ENCODE measurements at places on chromosomes 2 and 18.

DNA sequence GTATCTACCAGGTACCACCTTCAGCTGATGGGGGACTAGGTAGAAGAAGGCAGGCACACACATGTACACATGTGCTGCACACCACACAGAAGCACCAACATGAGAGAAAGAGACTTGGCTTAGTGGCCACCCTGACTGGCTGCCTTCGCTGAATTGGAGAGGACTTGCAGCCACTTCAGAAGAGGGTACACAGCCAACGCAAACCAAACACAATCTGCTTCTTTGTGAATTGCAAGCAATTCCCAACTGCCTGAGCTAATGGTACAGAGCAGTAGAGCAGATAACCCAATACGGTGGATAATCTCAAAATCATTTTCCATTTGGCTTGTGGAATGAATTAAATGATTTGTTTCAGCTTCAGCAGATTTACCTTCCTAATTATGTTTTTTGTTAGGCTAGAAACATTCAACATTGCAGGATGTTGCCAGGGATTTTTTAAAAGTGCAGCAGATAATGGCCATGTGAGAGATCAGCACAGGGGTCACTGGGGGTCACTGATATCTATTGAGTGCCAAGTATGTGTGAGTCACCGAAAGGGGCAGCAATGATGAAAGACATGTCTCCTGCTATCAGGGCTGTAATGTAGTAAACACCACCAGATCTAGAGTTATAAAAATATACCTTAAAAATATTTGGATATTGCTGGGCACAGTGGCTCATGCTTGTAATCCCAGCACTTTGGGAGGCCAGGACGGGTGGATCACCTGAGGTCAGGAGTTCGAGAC, 652.6 kb downstream of the BCL11A start:
- DNase-seq: no peak

GRCh38 chr2:23624378-23624777, 239.4 kb downstream of the KLHL29 start:
- DNase-seq: no peak

GRCh38 chr2:20506201-20506685, 59.4 kb downstream of the RHOB start:
- no peak for DNase-seq

- DNase-seq: no peak
Measured at GRCh38 chr18:23257686-23258565, 122.6 kb downstream of the CABLES1 start.

GRCh38 chr2:127485051-127485693, 41.1 kb downstream of the IWS1 start:
- no peak for DNase-seq

DNA sequence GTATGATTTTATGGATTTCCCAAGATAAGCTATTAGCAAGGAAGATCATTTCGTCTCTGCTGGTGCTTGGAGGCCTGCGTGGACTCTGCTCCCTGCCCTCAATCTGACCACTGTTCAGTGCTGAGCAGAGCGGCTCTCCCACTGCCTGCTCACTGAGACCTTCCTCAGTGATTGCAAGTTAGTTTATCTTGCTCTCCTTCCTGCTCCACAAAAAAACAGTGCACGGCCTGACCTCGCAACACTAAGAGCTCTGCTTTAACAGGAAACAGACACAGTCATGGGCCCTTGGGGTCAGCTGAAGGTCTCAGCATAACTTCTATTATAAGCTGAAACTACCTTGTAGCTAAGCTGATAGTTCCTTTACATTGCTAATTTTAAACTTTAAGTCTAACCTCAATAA, 53.1 kb downstream of the PRELID3A start:
- peak; percentile 81 for DNase-seq

GRCh38 chr2:134738141-134738870, 19.5 kb upstream of the TMEM163 start:
- no peak for DNase-seq

DNA sequence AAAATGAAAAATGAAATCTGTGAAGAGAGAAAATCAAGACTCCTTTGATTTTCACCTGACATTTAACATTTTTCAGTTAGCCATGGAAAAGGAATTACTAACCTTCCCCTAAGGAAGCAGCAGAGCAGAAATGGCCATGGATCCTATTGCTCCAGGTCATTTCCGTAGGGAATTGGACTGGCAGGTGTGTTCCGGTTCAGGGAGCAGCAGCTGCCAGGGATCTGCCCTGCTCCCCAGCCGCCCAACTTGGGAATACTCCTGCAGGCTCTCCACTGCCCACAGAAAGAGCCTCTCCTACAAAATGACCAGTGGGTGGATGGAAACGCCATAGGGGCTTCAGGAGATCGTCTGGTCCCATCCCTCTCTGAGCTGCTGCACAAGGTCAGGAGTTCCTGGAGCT, 86.0 kb upstream of the MAPK4 start:
- DNase-seq: no peak

- no peak for DNase-seq
Measured at GRCh38 chr2:103276869-103277268, 515.0 kb downstream of the TMEM182 start.

DNA sequence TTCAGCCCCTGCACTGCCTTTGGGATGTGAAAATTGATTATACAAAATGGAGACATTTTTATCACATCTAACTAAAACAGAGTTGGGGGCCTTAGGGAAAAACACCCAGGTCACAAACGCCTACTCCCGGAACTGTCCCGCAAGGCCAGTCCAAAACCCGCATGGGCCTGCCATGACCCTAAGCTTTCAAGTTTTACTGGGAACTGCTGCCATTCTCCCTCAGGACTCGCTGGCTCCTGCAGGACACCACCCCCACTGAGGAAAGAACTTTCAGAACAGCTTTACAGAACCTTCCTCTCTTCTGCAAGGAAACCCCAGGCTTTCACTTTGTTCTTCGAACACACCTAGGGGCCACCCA, 320.4 kb upstream of the HS6ST1 start:
- DNase-seq: no peak

DNA sequence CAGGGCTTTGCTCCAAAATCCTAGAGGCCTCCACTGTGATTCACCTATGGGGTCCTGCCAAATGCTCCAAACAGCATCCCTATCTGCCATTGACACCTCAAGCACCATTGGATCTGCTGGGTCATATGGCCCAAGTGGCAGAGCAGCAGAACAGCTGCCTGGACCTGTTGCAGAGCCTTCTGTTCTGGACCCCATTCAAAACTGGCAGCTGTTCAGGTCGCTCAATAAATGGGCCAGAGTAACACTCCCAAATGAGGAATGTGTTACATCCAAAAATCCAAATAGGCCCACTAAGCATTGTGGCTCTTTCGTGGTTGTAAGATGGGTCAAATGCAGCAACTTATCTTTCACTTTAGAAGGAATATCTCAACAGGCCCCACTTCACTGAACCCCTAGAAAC, 783.6 kb downstream of the DCDC2C start:
- DNase-seq: no peak

- no peak for DNase-seq
Measured at GRCh38 chr2:62654423-62654791, 51.1 kb upstream of the EHBP1 start.

DNA sequence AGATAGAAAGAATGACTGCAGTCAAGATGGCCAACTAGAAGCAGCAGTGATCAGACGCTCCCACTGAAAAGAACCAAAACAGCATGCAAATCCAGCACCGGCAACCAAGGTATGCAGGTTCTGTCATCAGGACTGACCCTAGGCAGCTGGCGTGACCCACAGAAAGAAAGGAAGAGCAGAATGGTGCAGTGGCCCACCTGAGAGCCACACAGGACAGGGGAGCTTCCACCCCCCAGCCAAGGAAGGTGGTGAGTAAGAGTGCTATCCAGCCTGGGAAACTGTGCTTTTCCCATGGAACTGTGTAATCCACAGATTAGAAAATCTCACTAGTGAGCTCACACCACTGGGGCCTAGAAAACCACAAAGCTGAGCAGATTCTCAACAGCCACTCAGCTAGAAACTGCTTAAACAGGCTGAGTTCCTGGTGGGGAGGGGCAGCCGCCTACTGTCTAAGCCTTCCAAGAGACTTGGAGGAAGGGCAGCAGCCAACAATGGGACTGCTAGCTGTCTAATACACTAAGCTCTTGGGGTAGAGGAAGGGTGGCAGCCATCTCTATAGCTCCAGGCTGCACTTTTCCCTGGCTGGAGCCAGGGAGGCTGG, 127.9 kb downstream of the EVA1A start:
- DNase-seq: no peak

DNA sequence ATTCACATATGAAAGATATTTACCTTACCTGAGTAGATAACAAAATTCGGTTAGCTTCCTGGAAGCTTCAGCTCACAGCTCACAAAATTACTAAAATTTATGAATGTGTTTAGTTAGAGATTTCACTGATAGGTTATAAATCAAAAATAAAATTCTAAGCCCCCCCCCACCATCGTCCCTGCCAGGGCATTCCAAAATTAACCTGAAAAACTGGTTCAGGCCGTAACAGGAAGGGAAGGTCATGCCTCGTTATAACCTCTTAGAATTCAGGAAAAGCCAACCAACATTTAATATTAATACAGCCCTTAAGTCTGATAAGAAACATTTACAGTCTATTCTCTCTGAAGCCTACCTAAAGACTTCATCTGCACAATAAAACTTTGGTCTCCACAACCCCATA, 48.9 kb downstream of the COX7A2L start:
- DNase-seq: no peak

GRCh38 chr2:97714084-97714949, 941 bp downstream of the ZAP70 start:
- no peak for DNase-seq

DNA sequence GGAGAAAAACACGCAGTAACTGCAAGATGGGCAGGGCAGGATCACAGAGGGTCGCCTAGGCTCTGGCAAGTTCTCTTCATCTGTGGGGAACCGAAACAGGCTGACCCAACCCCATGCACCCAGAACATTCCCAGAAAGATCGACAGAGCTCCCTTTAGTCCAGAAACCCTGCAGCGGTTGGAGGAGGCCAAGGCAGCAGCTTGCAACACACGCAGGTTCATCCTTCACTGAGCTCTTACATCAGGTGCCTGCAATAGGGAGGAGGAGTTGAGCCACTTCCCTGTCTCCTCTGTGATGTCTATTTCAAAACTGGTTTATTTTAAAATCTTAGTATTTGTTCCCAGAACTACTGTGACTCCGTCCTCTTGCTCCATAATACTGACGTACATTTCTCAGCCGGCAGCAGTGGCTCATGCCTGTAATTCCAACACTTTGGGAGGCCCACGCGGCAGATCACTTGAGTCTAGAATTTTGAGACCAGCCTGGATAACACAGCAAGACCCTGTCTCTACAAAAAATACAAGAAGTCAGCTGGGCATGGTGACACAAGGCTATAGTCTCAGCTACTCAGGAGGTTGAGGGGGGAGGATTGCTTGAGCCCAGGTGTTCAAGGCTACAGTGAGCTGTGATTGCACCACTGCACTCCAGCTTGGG, 11.5 kb upstream of the SLC11A1 start:
- DNase-seq: no peak

DNA sequence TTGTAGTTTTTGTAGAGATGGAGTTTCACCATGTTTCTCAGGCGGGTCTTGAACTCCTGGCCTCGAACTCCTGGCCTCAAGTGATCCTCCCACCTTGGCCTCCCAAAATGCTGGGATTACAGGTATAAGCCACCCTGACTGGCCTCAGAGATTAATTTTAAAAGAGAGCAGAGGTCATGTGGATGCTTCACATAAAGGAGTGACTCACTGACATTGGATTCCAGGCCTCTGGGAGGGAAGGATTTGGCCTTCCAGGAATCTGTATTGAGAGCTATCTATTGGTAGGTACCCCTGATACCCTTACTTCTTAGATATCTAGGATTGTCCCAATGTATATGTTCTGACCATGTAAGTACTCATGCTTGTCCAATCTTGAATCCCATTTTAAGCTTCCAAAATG, 138.4 kb downstream of the FAM161A start:
- DNase-seq: no peak

- no peak for DNase-seq
Measured at GRCh38 chr18:2602844-2603243, 31.5 kb downstream of the NDC80 start.

- no peak for DNase-seq
Measured at GRCh38 chr2:105798595-105798994, 53.9 kb downstream of the NCK2 start.

DNA sequence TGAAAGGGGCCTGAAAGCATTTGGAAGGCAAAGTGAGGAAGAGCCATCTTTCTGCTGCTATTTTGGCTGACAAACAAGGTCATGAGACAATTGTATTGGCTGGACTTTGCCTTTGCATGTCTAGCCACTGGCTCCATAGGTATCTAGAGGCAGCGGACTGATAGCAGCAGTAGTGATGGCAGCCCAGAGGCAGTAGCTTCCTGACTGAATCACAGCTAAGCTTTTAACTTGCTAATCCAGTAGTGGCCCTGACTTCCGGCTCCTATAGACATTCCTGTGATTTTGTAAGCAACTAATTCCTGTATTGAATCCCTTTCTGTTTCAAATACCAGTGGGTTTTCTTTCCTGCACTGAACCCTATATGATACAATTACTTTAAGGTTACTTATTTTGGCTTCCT, 69.8 kb upstream of the PDE1A start:
- DNase-seq: no peak

- no peak for DNase-seq
Measured at GRCh38 chr2:100833331-100833730, 13.4 kb downstream of the NPAS2 start.

GRCh38 chr2:70668911-70669310, 99.1 kb downstream of the ADD2 start:
- no peak for DNase-seq

All from kidney capillary endothelial cell (primary cell).